ENCODE measurements at places on chromosomes 11 and 22. TPM values are rescaled to one million over a fixed set of nuclear protein-coding genes. Genes with fewer than 3 reads are reported as not detected.

DNA sequence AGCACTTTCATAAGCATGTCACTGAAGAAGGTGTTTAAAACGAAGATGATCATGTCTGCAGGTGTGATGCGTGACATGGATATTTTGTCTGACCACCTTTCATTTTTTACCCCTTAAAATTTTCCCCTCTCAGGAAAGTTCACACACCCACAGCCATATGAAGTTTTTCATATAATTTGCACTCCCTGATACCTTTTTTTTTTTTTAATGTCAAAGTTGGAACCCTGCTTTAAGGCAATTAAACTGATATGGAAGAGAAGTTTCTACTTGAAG lies 104.6 kb downstream of the ATXN10 start:
- no peak for DNase-seq
- no peaks in the 10 kb centered on the region for H3K27me3 ChIP-seq
- peaks cover 12% of the 10 kb centered on the region for H3K36me3 ChIP-seq
- H3K27ac ChIP-seq, result no peak overlapping the region
- no peak overlapping the region for H3K4me3 ChIP-seq

GRCh38 chr11:110850846-110851245 lies 138.6 kb upstream of the ARHGAP20 start:
- no peak for DNase-seq
- H3K36me3 ChIP-seq, result no peaks in the 10 kb centered on the region
- no peak overlapping the region for H3K27ac ChIP-seq

DNA sequence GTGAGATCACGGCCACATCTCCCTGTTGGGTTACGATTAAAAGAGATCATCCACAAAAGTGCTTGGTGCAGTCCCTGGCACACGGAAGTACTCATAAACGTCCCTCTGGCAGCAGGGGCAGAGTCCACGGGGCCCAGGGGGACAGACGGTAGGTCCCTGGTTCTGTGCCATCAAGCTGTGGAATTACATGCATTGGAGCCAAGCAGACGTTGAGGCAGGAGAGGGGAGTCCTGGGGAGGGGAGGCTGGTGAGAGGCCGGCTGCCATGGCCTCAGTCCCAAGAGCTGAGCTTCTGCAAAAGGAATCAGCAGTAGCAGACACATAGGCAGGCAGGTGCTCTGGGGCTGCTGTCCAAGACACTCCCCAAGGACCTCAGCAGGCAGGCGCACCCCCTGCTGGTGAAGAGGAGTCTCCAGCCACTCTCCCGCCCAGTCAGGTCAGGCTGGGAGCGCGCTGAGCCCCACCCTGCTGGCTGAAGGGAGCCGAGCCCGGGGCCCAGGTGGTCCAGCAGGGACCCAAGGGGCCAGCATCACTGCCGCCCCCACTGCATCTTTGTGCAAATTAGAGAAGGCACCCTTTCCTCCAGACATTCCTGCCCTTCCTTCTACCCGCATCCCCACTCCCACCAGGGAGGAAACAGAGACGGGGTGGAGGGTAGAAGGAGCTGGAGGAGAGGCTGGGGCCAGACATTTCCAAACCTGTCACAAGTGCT lies 7.6 kb upstream of the KCTD17 start:
- H3K36me3 ChIP-seq, result no peaks in the 10 kb centered on the region
- no peak overlapping the region for H3K4me3 ChIP-seq
- no peak overlapping the region for H3K27ac ChIP-seq
- H3K4me1 ChIP-seq, result peaks cover 8% of the 10 kb centered on the region
- no peak for DNase-seq

- DNase-seq, result no peak
- H3K36me3 ChIP-seq, result no peaks in the 10 kb centered on the region
- peak overlapping the region; percentile 34 for H3K27ac ChIP-seq
- no peaks in the 10 kb centered on the region for H3K27me3 ChIP-seq
- H3K4me1 ChIP-seq, result peaks cover 51% of the 10 kb centered on the region
Observed at GRCh38 chr11:2380396-2380795, 3.3 kb downstream of the CD81 start.

- H3K27me3 ChIP-seq, result no peaks in the 10 kb centered on the region
- peak within 1 kb of the TSS; percentile 82 for H3K4me3 ChIP-seq
- H3K4me1 ChIP-seq, result peaks cover 20% of the 10 kb centered on the region
- peak within 1 kb of the TSS; percentile 62 for H3K27ac ChIP-seq
- peak; percentile 97 for DNase-seq
- H3K36me3 ChIP-seq, result no peaks in the 10 kb centered on the region
Observed at GRCh38 chr11:33015621-33016551, at the start of gene DEPDC7. Gene DEPDC7, plus strand, starts transcription at chr11:33015878. Its CDS starts 78 bp downstream, at chr11:33015956.

DNA sequence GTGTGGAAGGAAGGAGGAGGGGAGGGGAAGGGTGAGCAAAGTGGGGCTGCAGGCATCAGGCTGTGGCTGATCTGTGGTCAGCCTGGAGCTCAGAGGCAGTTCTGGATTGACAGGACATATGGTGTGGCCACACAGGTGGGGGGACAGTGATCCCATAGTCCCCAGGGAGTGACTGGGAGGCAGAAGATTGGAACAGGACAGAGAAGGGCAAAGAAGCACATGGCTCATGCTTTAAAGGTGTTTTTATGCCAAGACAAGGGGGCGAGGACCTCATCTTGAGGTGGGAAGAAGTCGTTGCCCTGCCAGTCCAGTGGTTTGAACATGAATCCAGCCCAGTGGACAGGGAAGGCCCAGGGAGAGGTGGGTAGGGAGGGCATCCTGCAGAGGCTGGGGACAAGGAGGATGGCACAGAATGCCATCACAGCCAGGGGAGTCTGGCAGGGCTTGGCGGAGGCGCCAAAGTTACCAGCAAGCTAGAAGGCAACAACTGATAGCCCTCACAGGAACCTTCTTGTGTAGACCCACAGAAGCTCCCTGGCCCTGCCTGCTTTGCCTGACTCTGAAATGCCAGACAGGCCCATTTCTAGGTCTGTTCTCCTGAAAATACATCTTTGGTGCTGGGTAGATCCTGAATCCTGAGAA lies 3.1 kb downstream of the BET1L start:
- peaks cover 19% of the 10 kb centered on the region for H3K4me1 ChIP-seq
- no peak overlapping the region for H3K4me3 ChIP-seq

DNA sequence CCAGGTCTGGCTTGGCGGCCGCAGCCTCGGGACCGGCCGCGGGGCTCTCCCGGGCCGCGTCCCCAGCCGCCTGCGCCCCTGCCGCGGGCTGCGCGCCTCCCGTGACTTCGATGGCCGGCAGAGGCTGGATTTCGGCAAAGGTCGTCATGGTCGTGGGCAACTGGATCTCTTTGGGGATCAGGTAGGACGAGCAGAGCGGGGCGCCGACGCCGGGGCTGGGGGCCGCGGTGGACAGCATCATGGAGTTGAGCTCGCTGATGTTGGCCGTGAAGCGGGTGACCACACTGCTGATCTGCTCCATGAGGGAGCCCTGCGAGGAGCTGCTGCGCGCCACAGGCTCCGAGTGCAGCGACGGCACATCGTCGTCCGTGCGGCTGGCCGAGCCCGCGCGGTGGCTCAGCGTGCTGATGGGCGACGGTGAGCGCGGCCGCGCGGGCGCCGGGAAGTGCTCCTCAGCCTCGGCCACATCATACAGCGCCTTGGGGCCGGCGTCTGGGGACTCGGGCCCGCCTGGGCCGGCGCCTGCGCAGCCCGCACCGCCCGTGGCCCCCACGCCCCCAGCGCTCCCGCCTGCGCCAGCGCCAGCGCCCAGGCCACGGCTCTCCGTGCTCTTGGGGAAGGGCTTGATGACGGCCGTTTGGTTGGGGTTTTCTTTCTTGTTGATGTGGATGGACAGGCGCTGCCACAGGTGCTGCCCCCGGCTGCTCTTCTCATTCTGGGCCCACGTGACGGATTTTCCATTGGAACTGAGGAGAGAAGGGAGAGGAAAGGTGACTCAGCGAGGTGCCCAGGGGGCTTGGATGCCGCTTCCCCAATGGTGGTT lies 171.4 kb upstream of the CTSC start:
- DNase-seq, result no peak
- no peaks in the 10 kb centered on the region for H3K36me3 ChIP-seq
- peaks cover 4% of the 10 kb centered on the region for H3K4me1 ChIP-seq
- H3K27me3 ChIP-seq, result peaks cover 76% of the 10 kb centered on the region

DNA sequence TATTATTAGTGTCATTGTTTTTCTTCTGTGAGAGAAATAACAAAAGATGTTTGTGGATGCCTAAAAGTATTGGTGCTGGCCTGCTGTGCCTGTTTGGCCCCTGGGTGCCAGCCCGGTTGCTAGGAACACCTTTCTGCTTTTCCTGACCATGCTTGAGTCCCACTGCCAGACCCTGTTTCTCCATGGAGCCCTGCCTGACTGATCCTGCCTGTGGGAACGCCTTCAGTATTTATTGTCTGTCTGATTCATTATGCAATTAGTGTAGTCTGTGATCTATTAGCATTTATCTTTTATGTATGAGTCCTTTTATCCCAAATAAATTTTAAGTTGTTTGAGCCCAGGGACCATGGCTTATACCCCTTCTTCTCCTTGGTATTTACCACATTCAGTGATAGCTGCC lies 98.6 kb upstream of the MPPED2 start:
- no peak for DNase-seq
- no peaks in the 10 kb centered on the region for H3K27me3 ChIP-seq
- no peak overlapping the region for H3K4me3 ChIP-seq
- H3K36me3 ChIP-seq, result no peaks in the 10 kb centered on the region
- H3K4me1 ChIP-seq, result no peaks in the 10 kb centered on the region

DNA sequence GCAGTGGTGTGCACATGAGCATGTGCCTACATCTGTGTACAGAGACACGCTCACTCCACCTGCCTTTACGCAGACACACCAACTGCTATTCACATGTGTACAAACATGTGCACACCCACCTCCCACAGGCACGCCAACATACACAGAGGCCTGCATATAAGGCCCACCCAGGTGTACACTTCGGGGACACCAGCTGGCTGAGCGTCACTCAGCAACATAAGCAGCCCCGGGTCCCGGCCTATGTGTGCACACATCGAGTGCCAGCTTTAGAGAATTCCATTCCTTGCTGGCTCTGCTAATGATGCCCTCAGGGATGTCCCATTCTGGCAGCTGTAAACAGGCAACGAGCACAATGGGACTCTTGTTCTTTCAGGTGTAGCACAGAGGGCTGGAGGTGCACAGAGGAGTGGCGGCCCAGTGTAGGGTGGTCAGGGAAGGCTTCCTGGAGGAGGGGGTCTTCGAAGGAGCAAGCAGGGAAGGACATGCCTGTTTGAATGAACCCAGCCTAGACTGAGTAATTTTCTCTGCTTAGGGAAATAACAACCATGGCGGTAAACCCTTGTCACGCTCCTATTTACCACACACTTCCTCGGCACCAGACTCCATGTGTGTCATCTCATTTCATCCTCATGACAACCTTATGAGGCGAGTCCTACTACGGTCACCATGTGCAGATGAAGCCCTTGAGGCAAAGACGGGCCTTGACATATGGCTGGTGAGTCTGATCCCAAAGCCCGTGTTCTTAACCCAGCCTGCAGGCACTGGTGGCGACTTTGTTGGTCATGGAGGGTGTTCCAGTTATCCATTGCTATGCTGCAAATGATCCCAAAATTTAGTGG lies 35.1 kb downstream of the RPL3 start:
- H3K4me3 ChIP-seq, result no peak overlapping the region
- H3K4me1 ChIP-seq, result peaks cover 30% of the 10 kb centered on the region
- no peak for DNase-seq
- H3K36me3 ChIP-seq, result no peaks in the 10 kb centered on the region
- H3K27me3 ChIP-seq, result no peaks in the 10 kb centered on the region
- no peak overlapping the region for H3K27ac ChIP-seq

- H3K4me3 ChIP-seq, result no peak overlapping the region
- peaks cover 27% of the 10 kb centered on the region for H3K27me3 ChIP-seq
- H3K27ac ChIP-seq, result no peak overlapping the region
- DNase-seq, result no peak
Observed at GRCh38 chr22:37416827-37417226, 10.5 kb downstream of the ELFN2 start.

DNA sequence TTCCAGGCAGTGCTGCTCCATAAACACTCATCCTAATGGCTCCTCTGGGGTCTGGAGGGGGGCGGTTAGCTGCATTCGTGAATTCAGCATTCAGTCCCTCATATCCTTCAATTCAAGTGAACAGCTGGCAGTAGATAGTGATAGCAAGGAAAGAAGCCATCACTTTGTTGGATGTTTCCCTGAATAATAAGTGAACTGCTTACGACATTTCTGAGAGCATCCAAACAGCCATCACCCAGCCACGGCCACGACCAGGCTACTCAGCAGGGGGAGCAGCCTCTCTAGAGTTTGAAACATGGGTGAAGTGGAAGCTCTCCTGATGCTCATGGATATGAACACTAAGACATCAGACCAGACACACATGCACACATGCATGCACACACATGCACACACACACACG lies 163.6 kb downstream of the NTM start:
- H3K4me1 ChIP-seq, result no peaks in the 10 kb centered on the region
- H3K27me3 ChIP-seq, result peaks cover 24% of the 10 kb centered on the region
- H3K27ac ChIP-seq, result no peak overlapping the region
- DNase-seq, result no peak
- no peak overlapping the region for H3K4me3 ChIP-seq

DNA sequence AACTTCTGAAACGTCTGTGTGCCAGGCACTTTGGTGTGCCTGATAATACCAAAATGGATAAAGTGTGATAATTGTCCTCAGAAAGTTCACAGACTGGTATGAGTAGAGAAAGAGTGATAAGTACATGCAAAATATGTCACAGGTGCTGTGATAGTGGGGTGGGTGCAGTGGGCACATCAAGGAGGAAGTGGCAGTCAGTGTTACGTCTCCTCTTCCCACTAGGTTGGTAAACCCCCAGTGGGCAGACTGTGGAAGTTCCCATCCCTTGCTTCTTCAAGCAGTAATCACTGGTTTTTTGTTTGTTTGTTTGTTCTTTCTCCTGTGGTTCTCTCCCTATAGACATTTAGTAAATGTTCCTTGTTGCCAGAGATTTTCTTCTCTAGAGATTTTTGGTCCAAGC lies 5.4 kb downstream of the RNF121 start:
- DNase-seq, result no peak
- H3K27ac ChIP-seq, result no peak overlapping the region
- peaks cover 45% of the 10 kb centered on the region for H3K4me1 ChIP-seq
- H3K27me3 ChIP-seq, result no peaks in the 10 kb centered on the region
- no peak overlapping the region for H3K4me3 ChIP-seq
- H3K36me3 ChIP-seq, result no peaks in the 10 kb centered on the region

GRCh38 chr11:35419830-35420333 lies 524 bp upstream of the SLC1A2 start:
- peaks cover 80% of the 10 kb centered on the region for H3K27me3 ChIP-seq
- H3K4me1 ChIP-seq, result peaks cover 25% of the 10 kb centered on the region
- H3K27ac ChIP-seq, result no peak overlapping the region

DNA sequence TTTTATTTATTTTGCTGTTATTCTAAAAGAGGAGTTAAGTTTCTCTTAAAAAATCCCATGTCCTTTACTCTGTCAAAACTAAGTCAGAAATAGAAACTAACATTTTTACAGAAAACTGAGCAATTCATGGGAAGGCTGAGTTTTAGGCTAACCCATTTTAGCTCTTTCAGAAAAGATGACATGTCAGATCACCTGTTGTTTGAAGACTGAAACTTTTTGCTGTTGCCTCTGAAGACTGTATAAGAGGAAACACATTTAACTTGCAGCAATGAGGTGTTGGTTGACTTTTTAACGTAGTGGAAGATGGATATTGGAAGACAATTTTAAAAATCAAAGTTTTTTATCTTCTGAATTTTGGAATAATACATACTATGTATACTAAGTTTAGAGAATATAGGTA lies 115.4 kb downstream of the METTL15 start:
- H3K36me3 ChIP-seq, result peaks cover 12% of the 10 kb centered on the region
- no peaks in the 10 kb centered on the region for H3K27me3 ChIP-seq
- no peak overlapping the region for H3K4me3 ChIP-seq
- H3K4me1 ChIP-seq, result peaks cover 18% of the 10 kb centered on the region

- no peak overlapping the region for H3K27ac ChIP-seq
- H3K36me3 ChIP-seq, result no peaks in the 10 kb centered on the region
- peaks cover 10% of the 10 kb centered on the region for H3K4me1 ChIP-seq
- no peak for DNase-seq
- peak overlapping the region; percentile 78 for H3K4me3 ChIP-seq
Observed at GRCh38 chr11:22666688-22667439, 453 bp downstream of the GAS2 start.

RPS3 gene
- 2,150 TPM for total RNA-seq

CDKN1C gene
- total RNA-seq, result 19.2 TPM

PLEKHB1 gene
- 0.78 TPM for total RNA-seq

CACNA1I gene
- 0.03 TPM for total RNA-seq

RTCB gene
- 78.2 TPM for total RNA-seq

Measured in osteocyte (in vitro differentiated cells).